ENCODE measurements at places on chromosomes 7 and 10.

DNA sequence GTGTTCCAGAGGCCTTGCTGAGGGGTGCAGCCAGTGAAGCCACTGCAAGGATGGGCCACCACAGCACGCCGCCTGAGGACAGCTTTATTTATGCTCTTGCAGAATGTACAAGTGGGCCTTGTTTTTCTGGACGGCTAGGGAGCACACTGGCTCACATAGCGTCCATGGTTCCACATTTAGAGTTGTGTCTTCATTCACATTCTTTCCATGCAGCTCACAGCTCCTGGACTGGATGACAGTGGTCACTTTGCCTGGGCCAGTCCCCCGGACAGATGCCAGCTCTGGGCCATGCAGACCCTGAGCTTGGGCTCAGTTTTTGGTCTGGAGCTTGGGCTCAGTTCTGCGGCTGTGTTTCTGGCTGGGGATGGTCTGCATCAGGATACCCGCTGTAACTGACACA lies 2.6 kb upstream of the C10orf71 start:
- H3K4me1 ChIP-seq: peaks cover 6% of the 10 kb centered on the region
- no peak for DNase-seq
- no peaks in the 10 kb centered on the region for H3K27me3 ChIP-seq
- no peak overlapping the region for H3K4me3 ChIP-seq

- no peak overlapping the region for H3K27ac ChIP-seq
- no peak for DNase-seq
- H3K36me3 ChIP-seq: no peaks in the 10 kb centered on the region
- H3K27me3 ChIP-seq: no peaks in the 10 kb centered on the region
- H3K4me3 ChIP-seq: no peak overlapping the region
- H3K4me1 ChIP-seq: no peaks in the 10 kb centered on the region
These were observed 12.6 kb downstream of the KLLN start for GRCh38 chr10:87850742-87851205.

GRCh38 chr7:5200561-5201235 lies 10.7 kb downstream of the WIPI2 start:
- H3K36me3 ChIP-seq: no peaks in the 10 kb centered on the region
- H3K4me1 ChIP-seq: no peaks in the 10 kb centered on the region
- no peaks in the 10 kb centered on the region for H3K27me3 ChIP-seq
- peak; percentile 11 for DNase-seq
- no peak overlapping the region for H3K4me3 ChIP-seq

- H3K27ac ChIP-seq: no peak overlapping the region
- H3K36me3 ChIP-seq: no peaks in the 10 kb centered on the region
- no peaks in the 10 kb centered on the region for H3K27me3 ChIP-seq
- DNase-seq: no peak
These were observed 3.2 kb downstream of the SLC35B4 start for GRCh38 chr7:134313543-134313942.

- no peaks in the 10 kb centered on the region for H3K36me3 ChIP-seq
- no peaks in the 10 kb centered on the region for H3K4me1 ChIP-seq
- H3K4me3 ChIP-seq: no peak overlapping the region
- H3K27me3 ChIP-seq: no peaks in the 10 kb centered on the region
- no peak for DNase-seq
These were observed 43.6 kb upstream of the IL6 start for GRCh38 chr7:22683379-22683778.

DNA sequence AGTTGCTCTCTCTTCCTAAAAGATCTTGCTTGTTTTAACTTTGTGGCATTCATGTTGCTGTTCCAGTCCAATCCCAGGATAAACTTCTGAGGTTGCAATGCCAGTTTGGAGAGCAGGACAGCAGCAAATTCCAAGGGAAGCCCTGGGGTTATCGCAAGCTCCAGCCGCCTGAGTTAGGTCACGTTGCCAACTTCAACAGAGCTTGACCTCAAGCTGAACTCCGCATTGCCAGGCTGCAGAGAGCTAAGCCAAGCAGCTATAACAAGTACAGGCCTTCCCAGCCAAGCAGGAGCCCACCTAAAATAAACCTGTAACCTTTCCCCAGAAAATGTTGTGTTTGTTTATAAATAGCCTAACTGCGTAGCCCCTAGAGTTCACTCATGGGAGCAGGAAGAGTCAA lies 138.9 kb upstream of the LYZL1 start:
- H3K4me3 ChIP-seq: no peak overlapping the region
- no peaks in the 10 kb centered on the region for H3K27me3 ChIP-seq
- no peak overlapping the region for H3K27ac ChIP-seq

DNA sequence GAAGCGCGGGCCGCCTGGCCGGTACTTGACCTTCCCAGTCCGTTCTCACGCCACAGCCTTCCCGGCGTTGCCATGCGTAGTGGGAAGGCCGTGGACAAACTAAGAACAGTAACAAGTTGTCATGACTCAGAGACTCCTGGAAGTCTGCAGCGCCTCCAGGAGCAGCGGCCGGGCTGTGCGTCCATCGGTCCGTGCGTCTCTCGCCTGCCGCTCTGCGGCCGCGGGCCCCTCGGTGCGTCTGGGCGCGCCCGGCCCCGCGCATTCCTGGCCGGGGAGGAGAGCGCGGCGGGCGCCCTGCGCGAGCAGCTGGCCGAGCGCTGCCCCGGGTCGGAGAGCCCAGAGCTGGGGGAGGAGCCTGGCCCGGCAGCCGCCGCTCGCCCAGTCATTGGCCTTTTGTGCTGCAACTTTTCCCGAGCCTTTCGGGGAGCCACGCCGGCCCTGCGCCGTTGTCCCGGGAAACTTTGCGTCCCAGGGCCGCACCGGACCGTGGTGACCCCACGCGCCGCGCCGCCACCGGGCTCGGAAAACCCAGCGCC lies 123.7 kb downstream of the TACC2 start:
- peak; percentile 85 for DNase-seq
- no peaks in the 10 kb centered on the region for H3K4me1 ChIP-seq
- H3K36me3 ChIP-seq: no peaks in the 10 kb centered on the region
- H3K27me3 ChIP-seq: no peaks in the 10 kb centered on the region

GRCh38 chr7:87875151-87876039 lies 765 bp downstream of the SLC25A40 start:
- peak overlapping the region; percentile 96 for H3K27ac ChIP-seq
- no peak for DNase-seq
- H3K4me3 ChIP-seq: peak overlapping the region; percentile 73
- H3K27me3 ChIP-seq: no peaks in the 10 kb centered on the region

DNA sequence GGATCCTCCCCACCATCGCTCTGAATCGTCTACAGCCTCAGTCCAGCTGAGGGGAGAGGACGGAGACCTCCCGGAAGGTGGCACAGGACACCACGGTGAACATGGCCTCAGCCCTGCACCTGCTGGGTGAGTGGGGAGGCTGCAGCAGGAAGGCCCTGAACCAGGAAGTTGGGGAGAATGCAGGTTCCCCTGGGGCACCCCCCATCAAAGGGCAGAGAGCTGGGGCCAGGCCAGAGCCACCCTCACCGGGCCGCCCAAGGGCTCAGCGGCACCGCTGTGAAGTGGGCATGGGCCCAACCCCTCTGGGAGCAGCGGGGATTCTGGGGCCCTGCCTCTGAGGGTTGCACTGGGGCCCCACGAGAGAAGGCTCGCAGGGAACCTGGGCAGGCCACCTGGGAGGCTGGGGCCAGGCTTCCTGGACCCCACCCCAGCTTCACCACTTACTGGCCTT lies 98.7 kb downstream of the MICALL2 start:
- no peaks in the 10 kb centered on the region for H3K4me1 ChIP-seq
- H3K4me3 ChIP-seq: no peak overlapping the region
- no peak overlapping the region for H3K27ac ChIP-seq
- H3K27me3 ChIP-seq: no peaks in the 10 kb centered on the region
- H3K36me3 ChIP-seq: no peaks in the 10 kb centered on the region
- no peak for DNase-seq

- H3K4me1 ChIP-seq: no peaks in the 10 kb centered on the region
- H3K36me3 ChIP-seq: no peaks in the 10 kb centered on the region
- H3K27me3 ChIP-seq: no peaks in the 10 kb centered on the region
- H3K4me3 ChIP-seq: no peak overlapping the region
- no peak overlapping the region for H3K27ac ChIP-seq
- DNase-seq: no peak
These were observed 128.0 kb downstream of the ADRA2A start for GRCh38 chr10:111204838-111205237.

GRCh38 chr10:63214571-63214970 lies 81.4 kb downstream of the NRBF2 start:
- no peaks in the 10 kb centered on the region for H3K36me3 ChIP-seq
- H3K4me3 ChIP-seq: no peak overlapping the region
- H3K27ac ChIP-seq: no peak overlapping the region
- H3K4me1 ChIP-seq: no peaks in the 10 kb centered on the region

- no peaks in the 10 kb centered on the region for H3K36me3 ChIP-seq
- no peaks in the 10 kb centered on the region for H3K27me3 ChIP-seq
- no peaks in the 10 kb centered on the region for H3K4me1 ChIP-seq
- no peak for DNase-seq
- no peak overlapping the region for H3K27ac ChIP-seq
- no peak overlapping the region for H3K4me3 ChIP-seq
These were observed 5.6 kb downstream of the NPC1L1 start for GRCh38 chr7:44535348-44536064.

- no peak overlapping the region for H3K4me3 ChIP-seq
- H3K27me3 ChIP-seq: no peaks in the 10 kb centered on the region
- H3K27ac ChIP-seq: no peak overlapping the region
- DNase-seq: no peak
These were observed 154.5 kb downstream of the SGMS1 start for GRCh38 chr10:50469288-50469687.

DNA sequence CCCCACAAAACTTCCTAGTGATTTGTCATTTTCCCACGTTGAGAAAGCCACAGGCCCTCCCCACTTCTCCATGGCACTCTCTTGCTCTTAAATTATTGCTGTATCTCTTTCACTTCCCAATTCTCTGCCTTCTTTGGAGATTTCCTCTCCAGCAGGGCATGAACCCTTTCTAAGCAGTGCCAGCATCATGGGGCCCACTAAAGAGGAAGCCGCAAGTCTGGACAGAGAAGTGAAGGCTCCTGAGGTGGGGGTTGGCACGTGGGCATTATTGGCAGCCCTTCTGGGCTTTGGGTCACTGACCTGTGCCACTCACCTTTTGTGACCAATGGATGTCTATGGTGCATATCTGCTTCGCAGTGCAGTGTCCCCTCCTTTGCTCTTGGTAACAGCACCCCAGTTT lies 97.7 kb upstream of the TCF7L2 start:
- no peaks in the 10 kb centered on the region for H3K4me1 ChIP-seq
- H3K27me3 ChIP-seq: no peaks in the 10 kb centered on the region
- H3K27ac ChIP-seq: no peak overlapping the region
- no peak for DNase-seq
- no peaks in the 10 kb centered on the region for H3K36me3 ChIP-seq
- no peak overlapping the region for H3K4me3 ChIP-seq

DNA sequence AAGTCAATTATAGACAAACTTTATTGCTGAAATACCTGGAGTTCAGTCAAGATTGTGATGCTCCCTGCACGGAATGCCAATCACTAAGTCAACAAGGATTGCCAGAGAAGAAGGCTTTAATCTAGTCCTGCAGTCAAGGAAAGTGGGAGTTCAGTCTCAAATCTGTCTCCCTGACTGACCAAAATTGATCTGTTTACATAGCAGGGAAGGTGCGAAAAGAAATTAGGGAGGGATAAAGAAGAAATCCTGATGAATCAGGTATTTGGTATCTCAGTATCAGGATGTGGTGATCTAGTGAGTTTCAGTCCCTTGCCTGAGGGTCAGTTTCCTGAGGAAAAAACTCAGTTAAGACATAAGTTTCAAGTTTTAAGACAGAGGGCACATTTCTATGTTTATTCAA lies 2.1 kb upstream of the AKR1D1 start:
- no peaks in the 10 kb centered on the region for H3K36me3 ChIP-seq
- H3K4me3 ChIP-seq: no peak overlapping the region
- H3K27ac ChIP-seq: no peak overlapping the region
- no peaks in the 10 kb centered on the region for H3K27me3 ChIP-seq
- no peak for DNase-seq
- no peaks in the 10 kb centered on the region for H3K4me1 ChIP-seq

- no peak overlapping the region for H3K4me3 ChIP-seq
- no peaks in the 10 kb centered on the region for H3K27me3 ChIP-seq
- H3K27ac ChIP-seq: no peak overlapping the region
- H3K36me3 ChIP-seq: no peaks in the 10 kb centered on the region
- no peaks in the 10 kb centered on the region for H3K4me1 ChIP-seq
- no peak for DNase-seq
These were observed 27.0 kb upstream of the ZPBP start for GRCh38 chr7:50119815-50120637.

DNA sequence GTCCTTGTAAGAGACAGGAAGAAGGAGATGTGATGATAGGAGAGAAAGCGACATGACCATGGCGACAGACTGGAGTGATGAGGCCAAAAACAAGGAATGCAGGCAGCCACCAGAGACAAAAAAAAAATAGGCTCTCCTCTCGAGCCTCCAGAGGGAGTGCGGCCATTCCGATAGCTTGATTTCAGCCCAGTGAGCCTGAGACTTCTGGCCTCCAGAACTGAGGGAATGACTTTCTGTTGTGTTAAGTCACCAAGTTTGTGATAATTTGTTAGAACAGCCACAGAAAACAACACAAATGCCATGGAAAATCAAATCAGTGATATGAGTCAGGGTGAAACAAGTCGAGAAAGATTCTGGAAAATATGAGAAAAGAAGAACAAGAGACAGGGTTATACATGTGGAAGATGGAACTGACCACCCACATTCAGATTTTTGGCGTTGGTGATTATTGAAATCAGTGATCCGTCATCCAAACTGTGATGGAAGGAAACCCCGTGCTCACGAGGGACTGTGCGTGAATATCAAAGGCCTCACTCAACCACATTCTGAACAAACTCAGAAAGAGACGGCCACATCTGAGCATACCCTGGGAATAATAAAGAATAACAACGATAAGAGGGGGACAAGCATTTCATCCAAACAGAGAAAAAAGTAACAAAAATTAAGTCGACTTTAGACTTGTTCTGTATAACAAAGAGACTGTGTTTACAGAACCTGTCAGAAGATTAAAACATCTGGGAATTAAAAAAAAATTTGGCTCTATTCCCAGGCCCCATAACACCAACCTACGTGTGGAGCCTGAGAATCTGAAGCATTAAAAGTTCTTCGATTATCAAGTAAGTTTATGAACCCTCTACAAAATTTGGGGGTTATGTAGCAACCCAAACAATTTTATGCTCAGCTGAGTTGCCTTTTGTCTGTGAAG lies 72.1 kb downstream of the EEPD1 start:
- DNase-seq: no peak
- H3K4me3 ChIP-seq: no peak overlapping the region
- no peak overlapping the region for H3K27ac ChIP-seq
- no peaks in the 10 kb centered on the region for H3K36me3 ChIP-seq
- no peaks in the 10 kb centered on the region for H3K4me1 ChIP-seq

Measured in Peyer's patch (tissue), 4 donors.